ENCODE measurements at places on chromosomes 7 and 10.

GRCh38 chr10:93165367-93165766 lies 91.7 kb downstream of the CYP26A1 start:
- DNase-seq = no peak

DNA sequence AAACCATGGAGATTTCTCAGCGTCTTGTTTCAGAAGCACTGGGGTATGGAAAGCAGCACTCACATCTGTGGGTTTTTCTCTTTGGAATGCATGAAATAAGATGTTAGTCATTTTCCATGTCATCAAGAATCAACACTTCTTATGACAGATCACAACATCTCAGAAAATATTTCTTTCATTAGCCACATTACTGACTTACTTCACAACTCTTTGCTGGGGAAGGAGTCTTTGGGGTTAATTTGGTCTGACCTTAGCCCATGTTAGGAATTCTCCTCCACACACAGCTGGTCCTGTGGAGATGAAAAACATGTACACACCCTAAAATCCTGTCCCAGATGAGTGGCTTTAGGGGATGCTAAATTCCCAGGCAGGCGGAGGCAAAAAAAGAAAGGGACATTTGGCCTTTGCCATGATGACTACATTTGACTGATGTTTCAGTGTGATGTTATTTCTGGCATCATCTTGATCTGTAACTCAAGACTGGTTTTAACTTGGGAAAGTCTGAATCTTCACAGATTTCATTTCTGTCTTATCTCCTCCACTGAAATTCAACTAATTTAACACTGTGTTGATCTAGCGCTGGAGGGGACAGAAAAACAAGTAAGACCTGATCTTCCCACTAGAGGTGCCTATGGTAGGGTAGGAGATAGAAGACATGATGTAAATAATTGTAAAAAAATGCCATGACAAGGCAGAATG lies 363.2 kb downstream of the PRPF18 start:
- DNase-seq = no peak

DNA sequence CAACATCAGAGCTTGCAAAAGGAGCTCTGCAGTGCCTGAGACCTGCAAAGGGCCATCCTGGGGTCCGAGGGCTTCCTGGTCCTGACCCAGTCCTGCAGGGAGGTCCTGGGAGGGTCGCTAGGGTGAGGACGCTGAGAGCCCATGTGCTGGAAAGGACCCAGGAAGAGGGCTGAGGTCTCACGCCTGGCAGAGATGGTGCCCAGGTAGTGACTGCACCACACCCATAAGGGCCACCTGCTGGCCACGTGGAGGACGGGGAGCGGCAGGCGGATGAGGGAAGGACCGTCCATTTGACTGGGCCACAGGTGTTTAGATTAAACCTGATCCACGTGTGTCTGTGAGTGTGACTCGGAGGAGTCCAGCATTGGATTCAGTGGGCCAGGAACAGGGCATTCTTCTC lies 392.8 kb downstream of the DNAJB6 start:
- no peak for DNase-seq

GRCh38 chr10:25631471-25631870 lies 302.6 kb upstream of the MYO3A start:
- no peak for DNase-seq

- no peak for DNase-seq
Measured at GRCh38 chr7:55192723-55193122, 172.4 kb upstream of the LANCL2 start.

GRCh38 chr7:110591341-110591740 lies 499.6 kb upstream of the LRRN3 start:
- DNase-seq = no peak

GRCh38 chr10:27153845-27154193 lies 365 bp downstream of the YME1L1 start:
- no peak for DNase-seq

GRCh38 chr10:88120599-88121333 lies 257.3 kb downstream of the PTEN start:
- no peak for DNase-seq

DNA sequence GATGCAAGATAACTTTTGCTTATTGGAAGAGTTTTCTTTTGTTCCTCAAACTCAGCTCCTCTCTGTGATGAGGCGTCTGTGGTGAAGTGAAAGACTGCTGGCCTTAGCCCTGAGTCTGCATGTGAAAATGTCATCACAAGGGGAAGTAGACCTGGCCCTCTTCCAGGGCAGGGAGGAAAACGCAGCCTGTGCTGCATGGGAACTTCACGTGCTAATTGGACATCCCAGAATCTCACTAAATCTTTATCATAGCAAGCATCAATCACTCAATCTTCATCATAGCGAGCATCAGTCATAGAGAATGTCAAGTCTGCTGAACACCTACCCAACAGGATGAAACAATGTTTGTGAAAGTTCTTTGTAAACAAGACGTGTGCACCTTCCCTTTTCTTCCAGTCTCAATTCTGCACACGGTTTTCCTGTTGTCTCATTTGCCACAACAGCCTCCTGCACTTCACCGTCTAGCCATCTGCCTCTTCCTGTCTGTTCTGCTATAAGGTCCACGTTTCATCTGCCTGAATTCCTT lies 314.6 kb downstream of the FRMD4A start:
- no peak for DNase-seq

- no peak for DNase-seq
Measured at GRCh38 chr7:77685233-77685632, 11.0 kb upstream of the RSBN1L start.

- DNase-seq = no peak
Measured at GRCh38 chr10:108166401-108166800, 1001.9 kb upstream of the SORCS1 start.

DNA sequence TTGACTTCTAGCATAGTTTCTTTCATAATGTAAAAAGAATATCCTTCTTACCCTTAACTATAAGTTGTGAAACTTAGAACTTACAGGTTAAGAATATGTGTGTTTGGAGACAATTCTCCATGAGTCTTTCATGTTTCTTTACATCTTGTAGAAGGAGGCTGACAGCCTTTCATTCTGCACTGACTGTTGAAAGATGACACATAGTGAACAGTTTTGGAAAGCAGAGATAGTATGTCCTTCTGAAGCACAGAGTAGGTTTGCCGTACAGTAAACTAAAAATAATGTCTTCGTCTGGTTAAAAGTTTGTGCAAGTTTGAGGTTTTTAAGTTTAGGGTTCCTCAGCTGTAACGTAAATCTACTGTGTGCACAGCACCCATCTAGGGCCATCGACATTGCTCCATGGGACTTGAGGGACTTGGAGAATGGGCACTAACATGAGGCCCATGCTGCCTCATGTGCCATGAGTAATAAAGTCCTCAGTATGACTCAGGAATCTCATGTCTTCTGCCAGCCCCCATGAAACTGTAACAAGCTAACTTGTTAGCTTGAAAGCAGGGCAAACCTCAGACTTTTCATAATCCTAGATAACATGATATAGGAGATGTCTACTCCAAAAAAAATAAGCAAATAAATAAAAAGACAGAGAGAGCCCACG lies 24.5 kb upstream of the ELAPOR2 start:
- no peak for DNase-seq

- no peak for DNase-seq
Measured at GRCh38 chr7:37285706-37286453, 162.8 kb downstream of the ELMO1 start.

DNA sequence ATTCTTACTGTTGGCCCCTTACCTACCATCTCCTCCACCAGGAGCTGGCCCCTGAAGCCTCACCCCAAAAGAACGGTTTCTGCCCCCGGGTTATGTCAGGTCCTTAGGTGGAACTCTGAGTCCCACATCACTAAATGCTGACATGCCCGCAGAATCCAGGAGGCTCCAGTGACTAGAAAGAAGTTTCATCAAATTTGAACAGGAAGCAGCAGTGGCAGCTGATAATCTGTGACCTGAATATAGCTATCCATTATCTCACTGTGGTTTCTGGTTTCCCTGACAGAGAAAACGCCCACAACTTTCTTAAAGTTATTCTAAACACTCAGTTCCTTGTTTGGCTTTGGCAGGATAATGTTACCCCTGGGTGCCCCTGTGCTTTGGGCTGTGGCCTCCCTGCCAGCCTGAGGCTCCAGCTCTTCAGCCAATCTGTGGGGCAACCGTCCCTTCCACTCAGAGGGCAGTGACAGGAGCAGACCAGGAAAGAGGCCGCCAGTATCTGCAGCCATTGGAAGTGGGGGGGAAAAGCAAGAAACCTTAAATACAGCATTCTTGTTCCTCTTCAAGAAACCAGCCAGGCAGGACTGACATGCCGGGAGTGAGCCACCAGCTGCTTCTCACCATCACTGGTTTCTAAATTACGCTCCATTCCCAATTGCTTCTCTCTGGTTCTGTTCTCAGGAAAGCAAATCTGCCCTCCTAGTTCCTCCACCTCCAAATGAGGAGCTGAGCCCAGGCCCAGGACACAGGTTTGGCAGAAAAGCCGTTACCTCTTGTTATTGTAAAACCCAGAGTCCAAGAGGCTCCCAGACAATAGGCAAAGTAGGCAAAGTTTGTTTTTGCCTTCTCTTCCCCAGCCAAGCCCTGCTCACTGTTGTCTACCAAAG lies 41.2 kb upstream of the VCL start:
- no peak for DNase-seq

DNA sequence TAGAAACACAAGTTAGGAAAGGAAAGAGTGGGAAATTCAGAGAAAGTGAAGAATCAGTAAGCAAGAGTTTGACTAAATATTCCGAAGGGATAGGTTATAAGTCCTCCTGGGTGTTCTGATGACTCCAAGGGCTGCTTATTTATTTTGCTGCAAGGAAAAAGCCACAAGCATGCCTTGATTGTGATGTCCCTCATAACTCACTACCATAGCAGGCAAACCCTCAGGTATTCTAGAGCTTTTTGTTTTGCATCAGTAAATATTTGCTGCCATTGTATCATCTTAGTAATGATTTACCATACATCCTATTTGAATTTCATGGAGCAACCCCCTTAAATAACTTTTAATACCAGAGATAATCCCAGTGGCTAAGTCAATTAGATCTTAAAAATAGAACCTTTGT lies 688.1 kb downstream of the SUGCT start:
- no peak for DNase-seq

- no peak for DNase-seq
Measured at GRCh38 chr10:12500381-12501303, 151.3 kb downstream of the CAMK1D start.

- DNase-seq = peak; percentile 38
Measured at GRCh38 chr10:124647421-124648130, 96.6 kb downstream of the FAM53B start.

- DNase-seq = no peak
Measured at GRCh38 chr10:77919713-77920108, 6.8 kb downstream of the DLG5 start.

GRCh38 chr10:77386838-77387237 lies 250.8 kb downstream of the KCNMA1 start:
- DNase-seq = no peak

GRCh38 chr7:3404501-3404900 lies 103.4 kb downstream of the SDK1 start:
- no peak for DNase-seq

All from stimulated activated effector memory CD8-positive, alpha-beta T cell treated with anti-CD3 and anti-CD28 coated beads, Interleukin-12 subunit alpha, Interleukin-12 subunit beta, amount 100 ng/mL, for 72 hours (primary cell).